Stimulated activated CD8-positive, alpha-beta memory T cell treated with anti-CD3 and anti-CD28 coated beads, Interleukin-7, amount 100 ng/mL, for 1 hour (primary cell): ENCODE measurements at places on chromosomes 2 and 18.

GRCh38 chr2:54008439-54008838 is 37.6 kb upstream of the PSME4 start:
- DNase-seq: no peak

- DNase-seq: no peak
Measured at GRCh38 chr18:61955644-61956043, 62.8 kb upstream of the RNF152 start.

DNA sequence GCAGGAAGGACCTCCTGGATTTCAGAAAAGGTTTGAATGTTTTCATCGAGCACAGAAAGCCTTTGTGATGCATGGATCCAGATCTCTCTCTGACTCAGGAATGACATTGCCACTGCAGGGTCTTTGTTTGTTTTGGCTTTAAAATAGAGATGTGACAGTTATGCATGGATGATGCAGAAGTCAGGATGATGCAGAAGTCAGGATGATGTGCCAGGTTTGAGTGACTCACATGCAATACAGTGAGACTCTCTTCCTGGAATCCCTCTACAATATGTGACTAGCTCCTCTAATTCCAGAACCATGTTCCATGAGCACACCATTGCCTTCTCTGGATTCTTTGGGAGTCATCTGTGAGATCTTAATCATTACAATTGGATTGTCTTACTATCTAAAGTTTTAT is 177.9 kb upstream of the RAB6C start:
- no peak for DNase-seq

GRCh38 chr2:206410714-206411113 is 32.6 kb upstream of the ADAM23 start:
- DNase-seq: no peak

DNA sequence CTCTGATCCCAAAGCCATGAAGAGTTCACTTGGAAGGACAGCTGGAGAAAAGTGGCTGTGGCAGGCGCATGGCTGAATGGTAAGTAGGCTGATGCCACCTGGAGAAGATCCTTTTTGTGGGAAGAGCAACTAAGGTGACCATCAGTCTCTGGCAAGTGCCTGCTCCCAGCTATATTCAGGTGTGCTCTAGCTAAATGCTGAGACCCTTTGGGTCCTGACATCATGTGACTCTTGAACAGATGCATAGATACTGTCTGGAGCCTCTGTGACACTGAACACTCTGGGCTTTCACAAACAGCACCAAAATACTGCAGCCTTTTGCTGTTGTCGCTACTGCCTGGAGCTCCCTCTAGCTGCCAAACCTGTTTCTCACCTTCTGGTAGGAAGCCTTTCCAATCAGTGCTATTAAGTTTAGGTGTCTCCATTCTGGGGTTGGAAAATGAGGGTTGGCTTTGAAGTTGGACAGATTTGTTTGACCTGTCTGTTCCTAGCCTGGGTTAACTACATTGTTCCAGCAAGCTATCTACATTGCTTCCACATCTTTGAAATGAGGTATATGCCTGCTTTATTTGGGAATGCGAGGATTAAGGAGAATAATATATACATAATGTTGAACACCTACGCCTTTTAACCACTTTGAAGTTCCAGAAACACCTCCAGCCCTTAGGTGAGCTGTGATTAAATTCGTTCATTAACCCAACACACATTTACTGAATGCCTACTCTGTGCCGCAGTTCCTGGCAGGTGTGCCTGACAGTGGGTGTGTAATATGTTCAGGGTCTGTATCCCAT is 3.1 kb downstream of the EGR4 start:
- DNase-seq: no peak

DNA sequence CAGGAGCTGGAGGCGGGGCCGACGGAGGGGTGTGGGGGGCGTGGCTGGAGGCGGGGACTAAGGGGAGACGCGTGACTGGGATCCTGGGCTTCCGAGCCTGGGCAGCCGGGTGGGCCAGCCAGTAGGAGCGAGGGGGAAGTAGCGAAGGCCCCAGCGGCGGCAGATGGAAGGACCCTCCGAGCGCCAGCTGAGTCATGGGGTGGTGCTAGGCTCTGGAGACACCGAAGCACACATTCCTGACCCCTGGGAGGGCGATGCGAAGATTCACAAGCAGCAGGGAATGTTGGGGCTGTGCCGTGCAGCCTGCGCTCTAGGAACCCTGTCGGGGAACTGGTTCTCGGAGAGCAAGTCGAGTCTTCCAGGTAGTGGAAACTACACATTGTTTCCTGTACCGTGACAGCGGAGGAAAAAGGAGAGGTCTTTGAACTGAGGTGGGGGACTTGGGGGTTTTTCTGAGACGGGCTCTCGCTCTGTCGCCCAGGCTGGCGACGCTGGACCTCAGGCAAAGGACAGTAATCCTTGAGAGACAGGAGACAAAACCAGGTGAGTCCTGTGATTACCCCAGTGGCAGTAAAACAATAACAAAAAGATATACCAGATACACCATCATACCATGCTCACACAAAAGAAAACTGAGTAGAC is 650 bp upstream of the AFG3L2 start:
- DNase-seq: no peak

GRCh38 chr2:226030788-226031646 is 631.5 kb downstream of the NYAP2 start:
- no peak for DNase-seq
